Astrocyte (in vitro differentiated cells and primary cell): ENCODE measurements at places on chromosomes 11 and 22.
A peak's percentile ranks its signal among the peaks of the same experiment; 100 is the strongest.

- no peak for DNase-seq
These were observed 318.1 kb downstream of the TENM4 start for GRCh38 chr11:79122759-79123158.

DNA sequence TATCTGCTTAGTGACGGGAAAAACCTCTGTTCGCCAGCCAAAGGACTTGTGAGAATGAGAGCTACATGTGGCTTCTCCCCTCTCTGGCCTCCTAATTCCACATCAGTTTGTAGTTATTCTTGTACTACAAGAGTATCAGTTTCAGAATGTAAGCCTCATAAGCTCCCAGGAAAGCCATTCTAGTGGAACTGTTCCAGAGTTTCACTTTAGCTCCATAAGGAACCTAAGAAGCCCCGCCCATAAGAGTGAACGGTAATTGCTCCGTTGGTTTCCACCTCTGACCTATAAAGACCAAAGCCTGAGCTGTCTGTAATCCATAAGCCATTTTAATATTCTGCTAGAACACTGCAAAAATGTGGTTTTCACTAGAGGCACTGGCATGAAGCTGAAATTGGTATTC lies 53.0 kb downstream of the SIK3 start:
- DNase-seq, result no peak

GRCh38 chr11:101866619-101867491 lies 48.0 kb upstream of the CEP126 start:
- DNase-seq, result peak; percentile 76

DNA sequence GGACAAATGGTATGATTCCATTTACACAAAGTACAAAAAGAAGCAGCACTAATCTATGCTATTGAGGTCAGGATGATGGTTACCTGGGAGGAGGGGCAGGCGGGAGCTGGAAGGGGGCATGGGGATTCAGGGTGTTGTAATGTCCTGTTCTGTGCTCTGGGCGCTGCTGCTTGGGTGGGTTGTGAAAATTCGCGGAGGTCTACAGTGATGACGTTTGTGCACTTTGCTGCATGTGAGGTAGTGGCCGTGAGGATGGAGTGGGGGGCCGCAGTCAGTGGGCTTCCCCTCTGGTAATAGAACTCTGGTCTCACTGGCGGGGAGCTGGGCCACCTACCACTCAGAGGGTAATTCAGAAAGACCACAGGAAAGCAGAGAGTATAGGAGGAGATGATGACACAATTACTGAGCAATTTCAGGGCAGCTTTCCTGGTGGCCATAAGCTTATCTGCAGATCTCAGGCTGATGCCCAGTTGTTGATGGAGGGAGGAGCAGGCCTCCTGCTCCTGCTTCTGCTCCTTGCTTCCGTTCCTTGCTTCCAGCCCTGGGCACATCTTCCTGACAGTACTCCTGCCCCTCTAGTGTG lies 121.5 kb downstream of the CEP164 start:
- no peak for DNase-seq

DNA sequence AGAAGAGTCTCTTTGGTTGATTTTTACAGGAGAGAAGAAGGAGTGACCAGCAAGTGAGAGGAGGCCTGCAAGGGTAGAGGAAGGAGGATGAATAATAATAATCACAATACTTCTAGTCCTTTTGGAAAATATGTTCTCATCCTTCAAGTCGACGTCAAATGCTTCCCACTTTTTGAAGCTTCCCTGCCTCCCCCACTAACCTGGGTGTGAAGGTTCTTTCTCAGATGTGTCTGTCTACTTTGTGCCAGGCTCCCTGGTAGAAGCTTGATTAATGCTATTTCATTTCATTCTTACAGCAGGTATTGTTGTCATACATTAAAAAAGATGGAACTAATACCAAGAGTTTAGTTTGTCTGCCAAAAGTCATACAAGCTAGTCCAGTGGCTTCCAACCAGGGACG lies 17.1 kb downstream of the TENM4 start:
- DNase-seq, result no peak

DNA sequence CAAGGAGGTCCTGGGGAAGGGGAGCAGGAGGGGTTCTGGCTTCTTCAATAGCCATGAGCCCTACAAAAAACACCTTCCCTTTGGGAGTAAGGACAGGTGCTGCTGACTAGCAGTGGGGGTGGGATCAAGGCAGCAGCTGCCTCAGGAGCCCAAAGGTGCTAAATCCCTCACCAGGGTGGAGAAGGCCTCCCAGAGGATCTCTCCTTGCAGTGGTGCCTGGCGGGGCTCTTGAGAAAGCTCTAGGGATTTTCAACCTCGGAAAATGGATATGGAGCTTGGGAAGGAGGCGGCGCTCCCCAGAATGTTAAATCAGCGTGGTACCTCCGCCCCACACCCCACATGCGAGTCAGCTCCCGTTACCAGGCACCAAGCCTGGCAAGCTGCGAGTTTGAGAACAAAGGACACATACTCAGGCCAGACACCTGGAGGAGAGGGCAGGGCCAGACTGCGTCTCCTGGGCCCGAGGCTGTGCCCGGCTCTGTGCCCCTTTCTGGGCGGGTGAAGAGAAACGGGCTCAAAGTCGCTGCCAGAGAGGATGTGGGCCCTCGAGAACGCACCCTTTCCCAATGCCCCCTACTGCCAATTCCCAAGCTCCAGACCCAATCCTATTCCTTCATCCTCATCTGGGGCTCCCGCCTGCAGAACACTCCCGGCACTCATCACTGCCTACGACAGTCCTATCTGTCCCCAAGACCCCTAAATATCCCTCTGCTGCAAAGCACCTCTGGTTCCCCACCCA lies 139.0 kb downstream of the BRD1 start:
- no peak for DNase-seq

GRCh38 chr11:70271649-70271953 lies 1.1 kb downstream of the PPFIA1 start:
- no peak for DNase-seq

DNA sequence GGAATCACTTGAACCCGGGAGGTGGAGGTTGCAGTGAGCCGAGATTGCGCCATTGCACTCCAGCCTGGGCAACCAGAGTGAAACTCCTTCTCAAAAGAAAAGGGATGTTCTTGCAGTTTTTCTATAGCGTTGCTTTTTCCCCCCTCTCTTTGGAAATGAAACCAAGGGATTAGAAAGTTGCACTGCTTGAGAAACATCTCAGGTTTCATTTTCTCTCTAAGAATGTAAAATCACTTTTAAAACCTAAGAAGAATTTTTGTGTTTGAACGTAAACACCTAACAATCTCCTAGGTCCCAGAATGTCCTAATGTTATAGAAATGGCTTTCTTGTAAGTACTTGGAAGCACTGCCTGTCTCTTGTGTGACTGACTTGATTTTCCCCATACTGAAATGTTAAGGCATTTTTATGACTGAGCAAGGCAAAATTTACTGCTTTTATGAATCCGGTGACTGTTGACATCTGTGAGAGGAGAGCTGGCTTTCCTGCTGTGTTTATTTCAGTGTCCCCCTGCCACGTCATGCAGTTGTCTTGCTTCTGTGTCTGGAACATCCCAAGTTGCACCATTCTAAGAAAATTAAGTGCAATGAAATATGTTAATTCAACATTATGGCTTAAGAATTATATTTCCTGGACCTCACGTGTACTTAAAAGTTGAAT lies 37.7 kb downstream of the NF2 start:
- DNase-seq, result no peak

DNA sequence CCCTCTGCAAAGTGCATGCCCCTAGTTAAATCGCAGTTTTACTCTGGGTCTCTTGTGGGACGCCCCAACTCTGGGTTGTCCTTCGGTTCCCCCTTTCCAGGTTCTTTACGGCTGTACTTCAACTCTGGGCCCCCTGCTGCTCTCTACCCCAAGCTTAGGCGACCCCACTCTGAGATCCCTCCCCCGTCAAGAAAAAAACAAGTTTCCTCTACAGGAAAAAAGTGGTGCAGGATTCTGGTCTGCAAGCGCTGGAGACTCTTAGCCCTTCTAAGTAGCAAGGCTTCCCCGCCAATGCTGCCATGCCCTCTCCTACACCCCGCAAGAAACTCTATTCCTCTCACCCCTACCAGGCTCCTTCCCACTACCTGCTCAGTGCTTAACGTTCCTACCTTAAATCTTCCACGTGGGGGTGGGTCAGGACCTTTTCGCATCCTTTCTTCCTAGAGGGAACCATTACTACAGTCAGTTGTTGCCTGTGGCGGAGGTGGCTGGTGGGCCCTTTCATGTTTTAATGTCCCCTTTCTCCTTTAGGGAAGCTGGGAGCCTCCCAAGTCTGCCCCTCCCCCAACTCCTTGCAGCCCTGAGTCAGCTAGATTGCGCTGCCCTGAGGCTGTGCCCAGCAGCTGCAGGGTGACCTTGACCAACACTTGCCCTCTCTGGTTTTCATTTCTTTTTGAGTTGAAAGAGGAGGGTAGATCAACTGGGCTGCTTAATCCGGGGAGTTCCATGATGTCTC lies 1.4 kb downstream of the NEFH start:
- DNase-seq, result no peak

- DNase-seq, result no peak
These were observed 36.8 kb downstream of the TBX1 start for GRCh38 chr22:19797086-19798002.

GRCh38 chr11:34593085-34593484 lies 27.8 kb upstream of the EHF start:
- no peak for DNase-seq

- DNase-seq, result no peak
These were observed 123.3 kb upstream of the THY1 start for GRCh38 chr11:119545978-119546915.

GRCh38 chr11:1642288-1643145 lies 12.9 kb downstream of the KRTAP5-5 start:
- DNase-seq, result no peak

DNA sequence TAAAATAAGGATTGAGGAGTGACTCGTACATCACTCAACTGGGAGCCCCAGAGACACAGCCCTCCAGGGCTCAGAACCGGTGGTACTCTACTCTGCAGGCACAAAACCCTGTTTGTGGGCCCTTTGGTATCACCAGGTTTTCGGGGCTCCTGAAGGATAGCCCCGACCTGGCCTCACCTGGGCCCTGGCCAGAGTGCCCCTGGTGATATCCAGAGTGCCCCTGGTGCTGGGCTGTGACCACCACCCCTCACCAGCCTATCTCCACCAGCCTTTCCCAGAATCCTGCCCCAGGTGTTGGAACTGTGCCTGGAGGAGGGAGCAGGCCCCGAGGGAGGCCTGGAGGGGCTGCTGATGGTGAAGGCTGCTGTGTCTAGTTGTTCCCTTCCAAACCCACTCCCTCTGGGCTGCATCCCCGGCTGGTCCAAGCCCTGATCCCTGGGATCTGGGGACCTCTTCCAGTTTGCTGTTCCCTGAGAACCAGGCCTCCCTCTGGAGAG lies 2.2 kb upstream of the GGT5 start:
- DNase-seq, result no peak

DNA sequence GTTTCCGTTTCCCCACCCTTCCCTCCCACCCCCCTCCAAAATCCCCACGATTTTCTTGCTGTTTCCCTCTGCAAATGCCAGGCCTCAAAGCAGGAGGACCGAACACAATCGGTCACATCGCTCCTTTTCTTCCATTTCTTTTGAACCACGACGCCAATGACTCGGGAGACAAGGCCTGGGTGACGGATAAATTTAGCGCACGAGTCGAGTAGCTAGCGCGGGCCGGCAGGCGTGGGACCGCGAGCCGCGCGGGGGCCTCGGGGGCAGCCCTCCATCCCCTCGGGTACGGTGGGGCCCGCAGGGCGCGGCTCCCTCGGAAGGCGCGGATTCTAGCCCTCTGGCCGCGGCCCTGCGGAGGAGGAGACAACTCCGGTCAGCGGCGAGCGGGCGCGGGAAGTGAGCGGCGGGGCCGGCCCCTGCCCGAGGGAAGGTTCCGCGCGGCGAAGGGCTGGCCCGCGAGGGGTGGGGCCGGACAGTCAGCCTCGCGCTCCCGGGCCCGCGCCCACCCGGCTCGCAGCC lies 414 bp downstream of the JOSD1 start:
- no peak for DNase-seq

DNA sequence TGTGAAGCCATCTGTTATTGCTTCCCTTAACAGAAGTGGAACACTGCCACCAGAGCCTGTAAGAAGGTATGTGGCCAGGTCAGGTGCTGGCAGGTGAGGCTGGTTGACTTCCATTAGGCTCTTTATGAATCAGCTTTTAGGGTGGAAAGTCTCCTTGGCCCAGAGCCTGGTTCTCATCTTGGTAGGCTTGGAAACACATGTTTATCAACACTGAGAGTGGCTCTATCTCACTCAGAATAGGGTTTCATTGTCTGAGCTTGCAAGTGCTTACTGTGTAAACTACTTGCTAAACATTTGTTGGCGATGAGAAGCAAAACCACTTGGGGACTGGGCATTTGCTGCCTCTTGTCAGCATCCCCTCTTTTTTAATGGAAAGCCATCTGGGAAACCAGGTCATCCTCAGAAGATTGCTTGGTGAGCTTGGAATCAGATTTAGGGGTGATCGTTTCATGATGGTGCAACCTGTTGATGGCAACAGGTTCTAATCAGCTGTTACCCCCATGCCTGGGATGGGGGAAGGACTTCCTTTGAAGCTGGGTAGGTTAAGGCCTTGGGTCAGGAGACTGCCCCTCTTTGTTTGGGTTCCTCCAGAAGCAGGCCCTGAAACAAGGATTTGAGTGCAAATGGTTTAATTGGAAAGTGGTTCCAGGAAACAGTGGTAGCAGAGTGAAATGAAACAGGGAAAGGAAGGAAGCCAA lies 75.0 kb upstream of the AMPD3 start:
- DNase-seq, result no peak

DNA sequence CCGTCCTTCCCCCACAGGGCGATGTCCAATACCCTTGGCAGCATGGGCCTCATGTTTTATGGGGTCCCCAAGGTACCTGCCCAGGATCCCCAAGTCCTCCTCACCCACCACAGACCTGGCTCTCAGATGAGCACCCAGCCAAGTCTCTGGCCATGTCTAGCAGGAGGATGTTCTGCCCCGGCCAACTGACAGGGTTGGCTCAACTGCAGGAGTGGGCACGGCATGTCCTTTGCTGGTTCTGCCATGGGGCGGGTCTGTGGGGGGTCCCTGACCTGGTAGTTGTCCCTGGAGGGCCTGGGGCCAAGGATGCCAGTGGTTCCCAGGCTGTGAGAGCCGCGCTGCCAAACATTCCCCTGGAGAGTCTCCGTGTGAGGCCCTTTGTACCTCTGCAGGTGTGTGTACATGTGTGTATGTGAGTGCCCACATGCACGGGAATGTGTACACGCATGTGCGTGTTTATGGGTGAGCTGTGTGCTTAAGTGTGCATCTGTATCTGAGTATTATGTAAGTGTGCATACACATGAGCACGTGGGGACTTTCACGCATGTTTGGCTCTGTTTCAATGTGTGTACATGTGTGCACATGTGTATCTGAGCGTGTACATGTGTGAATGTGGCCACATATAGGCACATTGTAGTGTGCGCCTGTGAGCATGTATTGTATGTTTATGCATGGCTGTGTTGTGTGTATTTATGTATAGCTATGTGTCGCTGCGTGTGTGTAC lies 85.5 kb downstream of the KCNQ1 start:
- DNase-seq, result no peak

GRCh38 chr22:28207281-28208030 lies 288.4 kb upstream of the PITPNB start:
- peak; percentile 66 for DNase-seq

GRCh38 chr11:8237453-8237852 lies 26.2 kb downstream of the LMO1 start:
- DNase-seq, result no peak

DNA sequence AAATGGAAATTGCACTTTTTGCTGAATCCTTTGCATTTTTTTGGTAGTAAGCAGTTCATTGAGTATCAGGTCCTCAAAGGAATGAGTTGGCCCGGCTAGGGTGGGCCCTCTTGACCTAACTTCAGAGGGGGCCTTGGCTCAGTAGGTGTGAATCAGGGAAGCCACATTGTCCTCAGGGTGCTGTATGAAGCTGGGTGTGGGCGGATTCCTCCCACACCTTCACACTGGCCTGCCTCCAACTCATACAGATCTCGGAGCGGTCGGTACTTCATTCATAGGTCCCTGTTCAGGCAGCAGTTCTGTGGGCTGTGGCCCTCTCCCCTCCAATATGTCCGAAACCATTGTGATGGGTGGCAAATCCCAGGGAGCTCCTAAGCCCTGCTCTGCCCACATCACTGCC lies 47.4 kb upstream of the OR4B1 start:
- DNase-seq, result no peak
